ENCODE measurements at places on chromosomes 2 and 18.

GRCh38 chr18:45690975-45691815 lies 32.8 kb upstream of the SLC14A1 start:
- DNase-seq: peak; percentile 48

DNA sequence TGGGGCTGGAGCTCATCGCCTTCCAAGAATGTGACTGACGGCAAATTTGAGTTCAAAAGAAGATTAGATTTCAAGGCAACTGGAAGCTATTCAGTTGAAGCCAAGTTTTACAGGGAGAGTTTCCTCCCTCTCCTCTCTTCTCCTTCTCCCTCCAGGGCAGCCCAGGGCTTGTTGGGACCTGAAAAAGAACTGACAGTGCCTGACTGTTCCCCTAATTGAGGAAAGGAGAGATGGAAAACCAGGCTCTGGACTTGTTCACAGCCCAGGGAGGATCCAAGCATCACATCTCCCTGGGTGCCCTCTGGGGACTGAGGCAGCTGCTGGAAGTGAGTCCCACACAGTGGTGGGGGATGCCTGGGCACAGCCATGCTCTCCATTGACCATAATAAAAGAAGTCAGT lies 88.1 kb downstream of the THNSL2 start:
- DNase-seq: no peak

DNA sequence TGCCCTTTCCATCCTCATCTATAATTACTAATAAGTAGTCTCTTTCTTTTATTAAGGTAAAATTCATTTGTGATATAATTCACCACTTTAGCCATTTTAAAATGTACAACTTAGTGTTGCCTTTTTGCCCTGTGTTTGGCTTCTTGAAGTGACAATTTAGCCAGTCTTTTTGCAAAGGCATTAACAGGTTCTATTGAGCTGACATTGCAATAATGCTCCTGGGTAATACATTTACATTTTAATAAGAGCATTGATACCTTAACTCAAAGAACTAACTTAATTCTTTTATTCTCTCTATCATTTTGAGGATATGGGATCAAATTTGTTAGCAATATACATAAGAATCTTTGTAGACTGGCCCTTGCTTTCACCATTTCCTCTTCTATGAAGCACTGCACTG lies 242.3 kb downstream of the LRRTM1 start:
- DNase-seq: no peak

DNA sequence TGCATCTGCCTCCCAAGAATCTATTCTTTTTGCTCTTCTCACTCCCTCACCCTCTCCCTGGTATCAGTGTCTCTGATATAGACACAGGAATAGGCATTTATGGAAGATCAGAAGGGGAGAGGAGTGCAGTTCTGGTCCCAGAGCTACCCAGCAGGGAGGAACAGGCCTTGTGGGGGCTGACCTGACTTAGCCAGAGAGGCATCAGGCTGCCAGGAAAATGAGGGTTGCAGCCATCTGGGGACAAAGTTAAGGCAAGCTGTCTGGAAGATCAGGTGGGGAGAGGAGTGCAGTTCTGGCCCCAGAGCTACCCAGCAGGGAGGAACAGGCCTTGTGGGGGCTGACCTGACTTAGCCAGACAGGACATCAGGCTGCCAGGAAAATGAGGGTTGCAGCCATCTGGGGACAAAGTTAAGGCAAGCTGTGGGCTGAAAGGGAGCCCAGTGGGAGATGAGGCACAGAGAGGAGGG lies 69.9 kb upstream of the HK2 start:
- no peak for DNase-seq

GRCh38 chr2:237889811-237890210 lies 30.4 kb downstream of the RAMP1 start:
- no peak for DNase-seq

- DNase-seq: no peak
These were observed 12.5 kb upstream of the HNRNPLL start for GRCh38 chr2:38615237-38615636.

GRCh38 chr2:149383340-149383739 lies 53.0 kb downstream of the LYPD6 start:
- no peak for DNase-seq

GRCh38 chr2:188449561-188449960 lies 157.9 kb downstream of the GULP1 start:
- DNase-seq: no peak

DNA sequence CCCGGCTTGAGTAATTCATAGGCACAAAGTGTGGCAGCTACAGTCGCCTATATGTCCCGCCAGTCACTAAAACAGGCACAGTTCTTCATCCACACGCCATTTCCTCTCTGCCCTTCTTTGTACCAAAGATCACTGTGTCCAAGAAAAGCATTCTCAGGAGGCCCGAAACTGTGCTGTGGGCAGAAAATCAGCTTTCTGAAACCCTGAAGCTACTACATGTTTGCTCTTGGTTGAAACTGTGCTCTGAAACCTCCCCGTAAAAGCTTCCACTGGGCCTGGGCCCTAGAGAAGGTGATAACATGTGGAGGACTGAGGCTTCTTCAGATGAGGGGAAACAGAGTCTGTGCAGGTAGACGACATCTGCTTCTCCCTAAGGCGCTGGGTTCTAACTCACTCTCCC lies 75.6 kb upstream of the ID2 start:
- no peak for DNase-seq

GRCh38 chr2:34162231-34162630 lies 563.1 kb upstream of the FAM98A start:
- no peak for DNase-seq

DNA sequence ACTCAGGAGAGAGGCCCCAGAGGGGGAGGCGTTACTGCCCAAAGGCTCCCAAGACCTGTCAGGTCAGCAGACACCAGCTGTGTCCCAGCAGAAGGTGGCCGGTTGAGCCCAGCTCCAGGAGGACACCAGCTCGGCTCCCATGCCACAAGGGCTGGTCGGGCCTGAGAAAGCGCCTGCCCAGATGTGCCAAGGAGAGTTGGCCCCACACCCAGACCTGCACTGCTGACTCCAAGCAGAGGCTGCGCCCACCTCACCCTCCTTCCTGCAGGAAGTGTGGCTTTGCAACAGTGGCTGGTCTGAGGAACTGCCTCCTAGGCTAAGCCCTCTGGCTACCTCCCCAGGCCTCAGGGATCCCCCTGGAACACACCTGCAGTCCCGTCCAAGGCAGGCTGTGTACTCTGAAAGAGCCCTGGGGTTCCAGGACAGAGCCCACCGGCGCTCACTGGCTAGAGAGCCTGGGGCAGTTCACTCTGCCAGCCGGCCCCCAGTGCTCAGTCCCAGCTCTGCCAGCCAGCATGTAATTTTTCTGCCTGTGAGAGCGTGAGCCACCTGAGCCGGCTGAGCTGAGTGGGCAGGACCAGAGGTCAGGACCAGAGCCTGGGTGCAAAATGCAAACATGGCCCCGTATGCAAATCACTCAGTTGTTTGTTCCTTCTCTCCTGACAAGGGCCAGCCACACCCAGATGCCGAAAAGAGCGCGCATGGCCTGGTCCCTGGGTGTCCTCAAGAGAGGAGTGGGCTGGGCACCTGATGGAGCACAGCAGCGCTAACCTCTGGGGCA lies 36.9 kb upstream of the PTMA start:
- DNase-seq: no peak

DNA sequence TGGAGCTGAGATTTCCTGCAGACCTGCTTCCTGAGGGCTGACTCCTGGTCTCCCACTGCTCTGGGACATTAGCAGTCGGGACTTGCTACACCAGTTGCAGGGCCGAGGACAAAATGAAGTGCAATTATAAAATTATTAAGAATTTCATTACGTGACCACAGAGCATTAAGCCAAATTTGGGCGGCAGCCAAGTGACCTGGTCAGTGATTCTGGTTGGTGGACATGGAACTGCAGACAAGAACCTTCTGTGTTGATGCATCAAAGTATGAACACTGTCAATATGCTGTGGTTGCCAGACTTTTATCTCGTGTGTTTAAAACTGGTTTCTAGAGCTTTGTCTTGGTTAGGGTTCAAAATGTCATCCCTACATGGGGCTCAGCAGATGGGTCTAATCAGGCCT lies 24.8 kb downstream of the SH3RF3 start:
- no peak for DNase-seq

DNA sequence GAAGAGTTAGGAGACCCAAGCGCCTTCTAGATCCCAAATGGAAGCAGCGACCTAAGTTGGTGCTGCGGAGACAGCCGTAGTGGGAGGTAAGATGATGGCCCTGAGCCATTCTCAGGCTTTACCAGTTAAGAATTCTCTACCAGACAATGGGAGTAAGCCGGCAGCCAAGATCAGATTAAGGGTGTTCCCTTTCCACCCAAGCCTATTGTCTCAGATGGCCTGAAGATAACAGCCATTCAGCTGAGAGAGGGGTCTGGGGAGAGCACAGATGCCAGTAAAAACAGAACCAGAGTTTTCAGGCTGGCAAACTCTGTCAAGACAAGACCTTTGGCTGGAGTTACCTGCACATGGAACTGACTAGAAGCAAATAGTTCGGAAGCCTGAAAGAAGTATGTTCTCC lies 191.7 kb upstream of the HAAO start:
- no peak for DNase-seq

- peak; percentile 36 for DNase-seq
These were observed 7.2 kb upstream of the PROC start for GRCh38 chr2:127410871-127411652.

DNA sequence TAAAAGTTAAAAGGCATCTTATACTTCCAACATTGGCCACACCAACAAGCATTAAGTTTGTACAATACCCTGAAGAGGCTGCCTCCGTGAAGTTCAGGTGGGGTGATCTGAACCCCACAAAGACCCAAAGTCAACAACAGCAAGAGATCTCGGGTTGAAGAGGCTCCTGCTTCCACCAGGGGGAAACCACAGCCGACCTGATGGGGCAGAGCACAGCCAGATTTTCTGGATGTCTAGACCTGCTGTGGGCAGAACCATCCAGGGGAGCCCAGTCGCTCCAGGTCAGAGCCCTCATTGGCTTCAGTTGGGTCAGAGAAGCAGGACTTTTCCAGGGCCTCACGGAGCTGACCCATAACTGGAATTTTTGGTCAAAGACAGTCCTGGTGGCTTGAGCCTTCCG lies 66.5 kb upstream of the ACKR3 start:
- no peak for DNase-seq

GRCh38 chr18:555705-556457 lies 24.3 kb upstream of the CETN1 start:
- DNase-seq: no peak

- no peak for DNase-seq
These were observed 12.4 kb upstream of the DTNB start for GRCh38 chr2:25685741-25686140.

- DNase-seq: no peak
These were observed 50.2 kb downstream of the WDFY1 start for GRCh38 chr2:223894968-223895367.

DNA sequence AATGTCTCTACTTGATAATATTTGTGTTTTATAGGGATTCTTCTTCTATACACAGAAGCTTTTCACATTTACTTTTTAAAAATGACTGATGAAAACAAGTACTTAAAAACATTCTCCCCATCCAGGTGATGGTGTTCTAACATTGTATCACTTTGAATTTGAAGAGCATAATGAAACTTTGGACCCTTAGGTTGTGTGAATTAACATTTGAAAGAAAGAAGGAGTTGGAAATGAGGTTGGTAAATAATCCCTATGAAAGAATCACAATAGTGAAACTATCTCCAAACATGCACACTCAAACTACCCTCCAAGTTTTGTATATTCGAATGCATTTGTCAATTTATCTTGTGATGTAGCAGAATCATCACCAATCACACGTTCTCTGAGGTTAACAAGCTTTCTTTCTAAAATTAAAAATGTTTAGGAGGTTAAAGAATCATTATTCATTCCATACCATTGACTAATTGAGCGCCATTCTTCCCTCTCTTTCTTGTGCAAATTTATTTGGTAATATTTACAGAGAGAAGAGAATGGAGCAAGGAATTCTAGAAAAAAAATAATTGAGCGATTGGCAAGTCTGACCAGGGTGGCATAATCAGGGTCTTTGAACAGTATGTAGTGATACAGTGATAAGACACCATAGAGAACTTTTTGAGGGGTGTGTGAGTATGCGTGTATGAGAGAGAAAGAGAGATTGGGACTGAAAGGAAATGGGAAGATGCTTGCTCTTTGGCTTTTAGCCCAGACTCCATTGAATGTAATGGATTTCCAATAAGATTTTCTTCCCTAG lies 260.0 kb upstream of the NRXN1 start:
- DNase-seq: no peak

DNA sequence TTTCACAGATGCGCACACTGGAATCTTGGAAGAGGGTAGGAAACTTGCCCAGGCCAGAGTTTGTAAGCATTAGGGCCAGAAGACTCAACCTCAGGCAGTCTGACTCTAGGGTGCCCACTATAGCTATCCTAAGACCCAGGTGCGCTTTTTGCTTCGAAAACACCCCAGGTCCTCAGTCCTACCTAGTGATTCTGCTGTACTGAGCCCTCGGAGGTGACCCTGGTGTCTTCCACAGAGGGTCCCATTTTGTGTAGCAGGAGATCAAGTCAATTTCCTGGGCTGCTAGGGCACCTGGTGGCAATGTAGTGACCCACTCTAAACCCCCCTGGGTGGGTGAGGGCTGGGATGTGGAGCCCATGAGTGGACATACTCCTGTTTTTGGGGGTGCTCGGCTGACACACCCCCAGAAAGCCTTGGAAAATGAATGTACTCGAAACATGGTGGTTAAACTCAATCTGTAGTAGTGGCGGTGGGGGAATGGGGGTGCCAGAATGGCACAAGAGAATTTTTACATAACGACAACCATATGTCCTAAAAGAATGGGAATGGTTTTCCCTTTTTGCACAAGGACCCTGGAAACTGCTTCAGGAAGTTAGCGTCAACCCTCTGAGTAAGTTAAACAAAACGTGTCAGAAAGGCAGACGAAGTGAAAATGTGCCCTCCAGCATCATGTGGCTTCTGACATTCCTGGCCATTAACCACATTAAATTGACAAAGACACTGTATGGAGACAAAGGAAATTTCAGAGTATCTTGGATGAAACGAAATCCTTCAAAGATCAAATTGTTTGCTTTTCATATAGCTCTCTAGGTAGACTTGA lies 218.0 kb upstream of the COPS8 start:
- no peak for DNase-seq

- DNase-seq: no peak
These were observed 102.1 kb downstream of the RTN4 start for GRCh38 chr2:54948120-54948519.
